ENCODE measurements at places on chromosomes 12 and 14. TPM values are rescaled to one million over a fixed set of nuclear protein-coding genes. Genes with fewer than 3 reads are reported as not detected.

KLRD1 gene
- under 0.01 TPM for total RNA-seq

MMP17 gene
- 18.1 TPM for total RNA-seq

OTX2 gene
- not detected for total RNA-seq

PLEKHD1 gene
- not detected for total RNA-seq

PPP1R13B gene
- total RNA-seq: 1.3 TPM

PSME1 gene
- 188 TPM for total RNA-seq

SCN8A gene
- total RNA-seq: 3.7 TPM

Data from epithelial cell of alveolus of lung (primary cell).